ACHN (cell line): ENCODE measurements at places on chromosomes 2 and 18.

GRCh38 chr2:32249731-32250236 lies 14.9 kb downstream of the NLRC4 start:
- no peak for DNase-seq

GRCh38 chr18:61350578-61350977 lies 17.3 kb downstream of the CDH20 start:
- no peak for DNase-seq

GRCh38 chr2:64612575-64613195 lies 41.0 kb downstream of the SERTAD2 start:
- DNase-seq = no peak

DNA sequence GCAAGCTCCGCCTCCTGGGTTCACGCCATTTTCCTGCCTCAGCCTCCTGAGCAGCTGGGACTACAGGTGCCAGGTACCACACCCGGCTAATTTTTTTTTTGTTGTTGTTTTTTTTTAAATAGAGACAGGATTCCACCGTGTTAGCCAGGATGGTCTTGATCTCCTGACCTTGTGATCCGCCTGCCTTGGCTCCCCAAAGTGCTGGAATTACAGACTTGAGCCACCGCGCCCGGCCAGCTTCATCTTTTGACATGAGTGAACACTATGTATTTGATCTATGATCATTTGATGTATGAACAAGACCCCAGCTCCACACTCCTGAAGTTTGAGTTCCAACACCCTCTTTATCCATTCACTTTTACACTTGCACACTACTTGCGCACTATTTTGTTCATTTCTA lies 43.4 kb upstream of the LPIN2 start:
- no peak for DNase-seq

GRCh38 chr2:84741182-84741822 lies 139.6 kb downstream of the TRABD2A start:
- DNase-seq = peak; percentile 41

GRCh38 chr18:44047585-44047984 lies 633.1 kb upstream of the SETBP1 start:
- no peak for DNase-seq

GRCh38 chr18:27109451-27109850 lies 75.7 kb downstream of the CHST9 start:
- DNase-seq = no peak

- DNase-seq = no peak
Measured at GRCh38 chr18:34821669-34822210, 111.6 kb downstream of the DTNA start.

GRCh38 chr18:21363348-21363747 lies 121.3 kb downstream of the GREB1L start:
- DNase-seq = no peak

DNA sequence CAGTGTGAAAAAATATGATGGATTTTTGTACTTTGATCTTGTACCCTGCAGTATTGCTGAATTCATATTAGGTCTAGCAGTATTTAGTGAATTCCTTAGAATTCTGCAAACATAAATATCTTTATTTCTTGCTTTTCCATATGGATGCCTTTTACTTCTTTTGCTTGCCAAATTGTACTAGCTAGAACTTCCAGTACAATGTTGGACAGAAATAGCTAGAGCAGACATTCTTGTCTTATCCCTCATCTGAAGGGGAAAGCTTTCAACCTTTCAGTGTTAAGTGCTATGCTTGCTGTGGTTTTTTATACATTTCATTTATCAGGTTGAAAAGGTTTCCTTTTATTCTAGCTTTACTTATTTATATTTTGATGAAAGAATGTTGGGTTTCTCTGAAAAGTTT lies 1321.9 kb upstream of the CHAC2 start:
- no peak for DNase-seq
